NAMALWA (cell line): ENCODE measurements at places on chromosomes 4 and X.

GRCh38 chr4:108081256-108081655 is 87.5 kb downstream of the LEF1 start:
- no peak for DNase-seq

DNA sequence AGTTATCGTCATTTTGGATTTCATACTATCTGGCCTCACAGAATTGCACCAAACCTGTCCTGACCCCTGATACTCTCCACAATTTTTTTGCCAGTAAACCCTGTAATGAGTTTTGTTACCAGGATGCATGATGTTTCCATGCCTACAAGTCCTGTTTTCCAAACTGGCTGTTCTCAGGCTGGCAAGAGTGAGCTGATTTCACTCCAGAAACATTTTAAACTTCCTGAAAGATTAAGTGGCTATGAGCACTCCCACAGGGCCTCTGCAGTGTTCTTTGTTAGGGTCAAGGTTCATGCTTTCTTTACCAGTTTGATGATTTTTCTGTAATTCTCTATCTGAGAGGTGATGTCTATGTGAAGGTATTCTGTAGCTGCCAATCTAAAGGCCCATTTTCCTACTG is 31.7 kb upstream of the PDLIM3 start:
- no peak for DNase-seq

DNA sequence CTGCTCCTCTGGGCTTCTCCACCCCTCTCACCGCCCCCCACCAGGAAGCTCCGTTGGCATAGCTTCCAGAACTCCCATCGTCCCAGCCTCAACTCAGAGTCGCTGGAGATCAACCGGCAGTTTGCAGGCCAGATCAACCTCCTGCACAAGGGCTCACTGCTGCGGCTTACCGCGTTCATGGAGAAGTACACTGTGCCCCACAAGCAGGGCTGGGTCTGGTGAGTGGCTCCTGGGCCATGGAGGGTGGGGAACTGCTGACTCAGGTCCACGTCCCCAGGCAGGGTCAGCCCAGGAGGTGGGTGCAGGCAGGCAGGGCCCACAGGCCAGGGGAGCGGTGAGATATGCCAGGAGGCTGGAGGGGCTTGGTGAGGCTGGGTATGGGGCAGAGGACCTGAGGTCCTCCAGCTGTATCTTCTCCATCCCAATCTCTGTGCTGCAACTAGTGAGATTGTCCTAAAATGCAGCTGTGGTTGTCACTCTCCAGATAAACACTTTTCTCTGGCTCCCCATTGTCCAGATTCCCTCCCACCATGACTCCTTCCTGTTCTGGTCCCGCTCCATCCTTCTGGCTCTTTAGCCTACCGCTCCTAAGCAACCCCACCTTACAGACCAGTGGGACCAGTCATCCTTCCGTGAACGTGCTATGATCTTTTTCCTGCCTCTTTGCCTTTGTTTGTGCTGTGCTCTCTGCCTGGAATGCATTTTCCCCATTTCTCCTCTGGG is 71.9 kb downstream of the STARD8 start:
- DNase-seq, result no peak

GRCh38 chr4:107683873-107684272 is 36.2 kb downstream of the PAPSS1 start:
- DNase-seq, result no peak

GRCh38 chr4:78510681-78511080 is 40.9 kb upstream of the ANXA3 start:
- no peak for DNase-seq
